WERI-Rb-1 (cell line): ENCODE measurements at places on chromosomes 12 and 14.

- DNase-seq = no peak
Observed at GRCh38 chr12:98544751-98545150, 29.4 kb downstream of the TMPO start.

GRCh38 chr12:88092771-88093170 is 49.1 kb downstream of the CEP290 start:
- DNase-seq = no peak

DNA sequence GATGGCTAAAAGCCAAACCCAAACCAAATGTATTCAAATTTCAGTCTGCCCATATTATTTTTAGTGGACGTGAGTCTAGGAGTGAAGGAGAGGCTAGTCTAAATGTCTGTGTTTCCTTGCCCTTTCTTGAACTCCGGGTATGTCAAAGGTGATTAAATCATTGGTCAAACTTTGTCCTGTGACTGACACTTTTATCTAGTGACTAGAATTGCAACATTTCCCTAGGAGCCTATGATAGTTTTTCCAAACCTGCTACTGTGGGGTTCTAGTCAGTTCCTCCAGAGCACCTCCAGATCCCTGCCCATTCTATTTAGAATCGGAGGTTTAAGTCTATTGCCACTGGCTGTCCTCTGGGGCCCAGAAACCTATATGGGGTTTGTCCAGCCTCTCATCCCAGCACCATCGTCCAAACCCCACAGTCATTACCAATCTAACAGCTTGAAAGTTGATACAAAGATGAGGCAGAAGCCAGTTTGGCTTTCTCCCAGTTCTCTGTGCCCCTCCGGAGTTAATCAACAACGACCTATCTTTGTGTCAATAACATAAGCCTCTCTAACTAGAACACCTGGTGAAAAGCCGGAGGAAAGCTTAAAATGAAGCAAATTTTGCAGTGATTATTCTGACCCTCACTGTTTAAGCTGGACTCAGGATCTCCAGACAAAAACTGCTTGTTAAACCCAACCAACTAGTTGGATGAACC is 306.7 kb downstream of the ZFP36L1 start:
- no peak for DNase-seq

DNA sequence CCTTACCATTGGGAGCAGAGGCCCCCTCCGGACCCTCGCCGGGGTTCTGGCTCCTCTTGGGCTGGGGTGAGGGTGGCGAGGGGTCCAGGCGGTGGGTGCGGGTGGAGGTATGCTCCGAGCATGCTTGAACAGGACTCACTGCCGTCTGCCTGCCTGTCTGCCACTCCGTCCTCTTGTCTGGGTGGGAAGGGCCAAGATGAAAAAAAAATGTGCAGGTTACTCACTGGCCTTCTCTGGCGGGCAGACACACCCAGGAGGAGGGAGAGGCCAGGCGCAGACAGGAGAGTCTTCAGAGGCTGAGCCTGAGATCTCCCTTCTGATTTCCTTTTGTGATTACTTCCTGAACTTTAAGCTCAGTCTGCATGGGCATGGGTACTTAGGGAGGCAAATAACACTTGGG is 76.1 kb downstream of the STON2 start:
- DNase-seq = peak; percentile 83

- no peak for DNase-seq
Observed at GRCh38 chr12:88182416-88182815, 40.3 kb downstream of the TMTC3 start.

GRCh38 chr12:62919838-62920237 is 15.1 kb downstream of the PPM1H start:
- DNase-seq = no peak

GRCh38 chr12:56929780-56930179 is 4.4 kb downstream of the SDR9C7 start:
- DNase-seq = no peak

- DNase-seq = no peak
Observed at GRCh38 chr12:130878193-130879185, 6.6 kb downstream of the RAN start.

DNA sequence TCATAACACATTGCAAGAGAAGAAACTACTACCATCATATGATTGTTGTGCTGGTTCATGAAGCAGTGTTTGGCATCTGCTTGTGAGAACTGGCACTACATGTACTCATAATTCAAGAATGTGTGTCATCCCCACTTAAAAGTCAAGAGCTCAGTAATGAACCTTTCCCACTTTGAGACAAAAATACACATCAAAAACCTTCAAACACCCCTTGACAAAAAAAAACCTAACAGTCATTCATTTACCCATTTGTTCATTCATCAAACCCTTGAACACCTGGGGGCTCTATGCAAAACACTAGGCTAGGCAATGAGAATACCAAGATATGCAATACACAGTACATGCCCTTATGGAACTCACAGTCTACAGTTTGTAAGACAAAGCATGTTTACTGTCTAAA is 40.0 kb downstream of the KIF21A start:
- no peak for DNase-seq

GRCh38 chr14:96156804-96157760 is 47.6 kb upstream of the BDKRB2 start:
- peak; percentile 41 for DNase-seq

DNA sequence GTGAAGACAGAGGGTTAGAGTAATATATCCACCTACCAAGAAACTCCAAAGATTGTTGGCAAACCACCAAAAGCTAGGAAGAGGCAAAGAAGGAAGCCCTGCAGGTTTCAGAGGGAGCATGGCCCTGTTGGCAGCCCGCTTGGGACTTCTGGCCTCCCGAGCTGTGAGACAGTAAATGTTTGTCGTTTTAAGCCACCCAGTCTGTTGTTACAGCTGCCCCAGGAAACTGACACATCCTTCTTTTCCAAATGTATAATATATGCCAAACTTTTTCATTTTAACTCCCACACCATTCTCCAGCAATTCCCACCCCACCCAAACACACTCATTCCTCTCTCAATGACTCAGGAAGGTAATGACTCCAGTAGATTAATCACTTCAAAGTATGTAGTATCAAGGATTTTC is 74.0 kb downstream of the RPS29 start:
- no peak for DNase-seq

GRCh38 chr14:54681811-54682261 is 114.9 kb downstream of the SAMD4A start:
- no peak for DNase-seq

GRCh38 chr12:102977945-102978706 is 20.7 kb downstream of the ASCL1 start:
- DNase-seq = no peak

DNA sequence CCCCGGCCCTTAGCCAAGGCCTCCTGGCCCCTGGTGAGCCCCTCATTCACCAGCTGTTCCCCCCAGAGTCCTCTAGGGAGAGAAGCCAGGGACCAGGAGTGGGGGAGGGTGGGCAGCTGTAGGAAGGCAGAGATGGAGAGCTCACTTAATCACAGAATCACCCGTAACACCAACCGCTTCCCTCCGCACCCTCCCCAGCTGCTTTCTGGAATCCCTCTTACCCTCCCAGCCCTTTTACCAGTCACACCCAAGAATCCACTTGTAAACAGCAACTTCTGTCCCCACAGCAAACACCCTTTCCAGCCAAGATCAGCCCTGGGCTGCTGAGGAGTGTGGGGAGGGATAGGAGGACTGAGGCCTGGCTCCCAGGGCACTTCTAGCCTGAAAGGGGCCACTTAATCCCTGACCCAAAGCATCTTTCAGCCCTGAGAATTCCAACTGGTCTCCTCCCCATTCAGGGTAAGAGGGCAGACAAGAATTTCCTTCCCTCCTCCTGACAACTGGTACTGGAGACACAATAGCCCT is 18.8 kb downstream of the NCKAP5L start:
- DNase-seq = peak; percentile 30

DNA sequence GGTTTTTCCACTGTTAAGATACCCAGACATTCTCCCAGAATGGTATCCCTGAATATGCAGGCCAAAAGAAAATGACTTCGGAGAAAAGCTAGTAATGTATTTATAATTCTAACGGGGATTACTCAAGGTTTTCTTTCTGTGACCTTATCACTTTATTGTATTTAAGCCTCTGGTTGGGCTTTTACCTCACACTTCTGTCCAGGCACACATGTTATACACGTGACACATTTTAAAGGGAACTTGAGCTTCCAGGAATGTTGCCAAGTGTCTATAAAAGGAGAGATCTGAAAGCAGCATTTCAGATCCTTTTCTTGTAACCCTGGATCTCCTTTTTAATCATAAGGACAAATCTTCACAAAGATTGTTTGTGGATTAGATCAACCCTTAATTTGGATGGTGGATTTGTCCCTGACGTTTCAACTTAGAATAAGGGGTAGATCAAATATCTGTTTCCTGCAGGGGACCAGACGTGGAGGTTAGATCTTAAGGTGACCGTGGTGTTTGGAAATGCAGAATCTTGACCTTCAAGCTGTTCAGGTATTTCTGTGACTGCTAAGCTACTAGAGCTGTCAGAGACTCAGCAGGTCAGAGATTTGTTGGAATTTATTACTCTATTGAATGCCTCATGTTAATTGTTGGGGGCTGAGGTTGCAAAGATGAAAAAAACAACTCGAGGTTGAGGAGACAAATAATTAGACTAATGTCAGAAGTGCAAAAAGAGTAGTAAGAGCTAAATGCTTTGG is 1.5 kb downstream of the CIPC start:
- no peak for DNase-seq

DNA sequence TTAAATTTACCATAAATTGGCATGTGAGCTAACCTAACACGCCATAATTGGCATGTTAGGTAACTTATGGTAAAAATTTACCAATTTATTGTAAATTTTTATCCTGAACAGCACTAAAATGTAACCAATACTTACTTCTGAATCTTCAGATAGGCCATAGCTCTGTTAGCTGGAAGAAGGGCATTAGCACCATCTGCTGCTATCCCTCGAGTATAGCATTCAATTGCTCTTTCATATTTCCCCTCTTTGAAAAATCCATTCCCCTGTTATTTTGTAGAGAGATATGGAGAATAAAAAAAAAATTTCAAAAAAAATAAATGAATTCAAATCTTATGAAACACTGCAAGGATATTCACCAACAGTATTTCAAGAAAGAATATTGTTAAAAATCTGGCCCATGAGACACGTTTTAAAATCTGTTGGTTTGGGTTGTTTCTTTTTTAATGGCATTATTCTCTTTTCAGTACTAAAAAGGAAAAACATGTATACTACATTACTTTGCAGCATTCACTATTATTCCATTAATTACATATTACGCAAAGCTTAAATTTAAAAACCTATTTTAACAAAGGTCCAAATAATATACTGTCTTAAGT is 19.1 kb downstream of the RPAP3 start:
- no peak for DNase-seq

DNA sequence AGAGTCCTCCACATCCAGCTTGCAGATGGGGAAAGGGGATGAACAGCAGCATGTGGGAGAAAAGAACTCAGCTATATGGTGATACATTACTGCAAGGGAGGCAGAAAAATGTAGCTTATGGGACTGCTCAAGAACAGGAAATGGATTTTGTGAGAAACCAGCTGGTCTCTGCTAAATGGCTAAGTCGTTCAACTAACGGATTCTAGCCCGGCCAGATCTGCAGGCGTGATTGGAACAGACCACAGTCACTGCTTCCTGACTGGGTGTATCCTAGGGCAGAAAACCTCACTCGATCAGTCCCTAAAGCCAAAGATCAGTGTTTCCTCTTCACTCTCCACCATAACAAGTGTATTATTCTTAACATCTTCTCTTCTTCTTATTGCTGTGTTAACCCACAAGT is 8.1 kb upstream of the PTGDR start:
- no peak for DNase-seq

- no peak for DNase-seq
Observed at GRCh38 chr12:47145188-47145587, 65.4 kb upstream of the AMIGO2 start.

- DNase-seq = no peak
Observed at GRCh38 chr12:39505023-39505422, 62.1 kb upstream of the KIF21A start.

GRCh38 chr14:73008501-73008900 is 18.4 kb downstream of the ZFYVE1 start:
- no peak for DNase-seq

- DNase-seq = no peak
Observed at GRCh38 chr14:69518289-69519101, 34.0 kb downstream of the PLEKHD1 start.

- no peak for DNase-seq
Observed at GRCh38 chr12:69932676-69933552, 107.9 kb downstream of the MYRFL start.

- no peak for DNase-seq
Observed at GRCh38 chr14:21084998-21085853, 13.2 kb downstream of the ZNF219 start.

DNA sequence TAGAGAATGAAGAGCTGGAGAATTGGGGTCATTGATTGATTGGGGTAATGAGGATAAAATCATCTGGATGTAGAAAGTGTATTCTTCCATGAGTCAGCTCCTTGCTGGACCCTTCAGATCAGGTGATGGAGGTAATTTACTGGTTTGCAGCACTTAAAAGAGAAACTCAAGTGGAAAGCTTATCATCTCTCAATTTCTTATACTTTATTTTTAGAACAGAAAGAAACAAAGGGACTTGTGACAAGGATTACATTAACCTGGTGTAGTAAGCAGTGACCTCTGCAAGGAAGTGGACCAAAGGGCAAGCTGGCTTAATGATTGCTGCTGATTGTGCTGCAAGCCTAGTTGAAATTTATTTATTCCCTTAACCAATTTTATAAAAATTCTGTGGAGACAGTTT is 405.0 kb downstream of the TRHDE start:
- no peak for DNase-seq

DNA sequence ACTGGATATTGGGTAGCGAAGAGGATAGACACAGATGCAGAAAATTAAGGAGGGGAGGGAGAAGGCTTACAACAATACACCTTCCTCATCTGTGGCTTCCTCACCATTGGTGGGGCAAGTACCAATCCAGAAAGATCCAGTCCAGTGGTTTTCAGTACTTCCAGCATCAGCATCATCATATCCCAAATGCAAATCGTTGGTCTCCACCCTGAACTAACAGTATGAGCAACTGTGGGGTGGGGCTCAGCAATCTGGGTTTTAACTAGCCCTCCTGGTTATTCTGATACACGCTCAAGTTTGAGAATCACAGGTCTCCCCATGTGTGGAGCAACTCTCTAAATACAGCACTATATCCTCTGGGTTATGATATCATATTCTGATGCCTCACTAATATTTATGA is 193.7 kb downstream of the PAX9 start:
- DNase-seq = no peak

DNA sequence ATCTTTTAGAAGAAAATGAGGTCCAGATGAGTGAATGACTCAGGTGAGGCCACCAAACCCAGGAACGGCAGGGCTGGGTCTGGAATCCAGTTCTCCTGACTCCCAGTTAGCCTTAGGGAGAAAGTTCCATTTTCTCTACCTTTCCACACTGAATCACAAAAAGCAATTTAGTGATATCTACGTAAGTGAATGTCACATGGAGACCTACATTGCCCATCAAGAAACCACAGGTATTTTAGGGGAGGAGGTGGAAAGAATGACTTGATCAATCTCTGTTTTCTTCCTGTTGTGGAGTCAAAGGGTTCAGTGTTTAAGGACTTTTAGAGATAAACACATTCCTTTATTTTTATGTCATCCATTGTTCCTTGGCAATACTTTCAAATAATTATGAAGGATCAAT is 106.9 kb upstream of the PTPRB start:
- no peak for DNase-seq
